ENCODE measurements at places on chromosomes 2 and 18.
A peak's percentile ranks its signal among the peaks of the same experiment; 100 is the strongest.

GRCh38 chr2:118902266-118903028 is 39.5 kb upstream of the MARCO start:
- DNase-seq = no peak

DNA sequence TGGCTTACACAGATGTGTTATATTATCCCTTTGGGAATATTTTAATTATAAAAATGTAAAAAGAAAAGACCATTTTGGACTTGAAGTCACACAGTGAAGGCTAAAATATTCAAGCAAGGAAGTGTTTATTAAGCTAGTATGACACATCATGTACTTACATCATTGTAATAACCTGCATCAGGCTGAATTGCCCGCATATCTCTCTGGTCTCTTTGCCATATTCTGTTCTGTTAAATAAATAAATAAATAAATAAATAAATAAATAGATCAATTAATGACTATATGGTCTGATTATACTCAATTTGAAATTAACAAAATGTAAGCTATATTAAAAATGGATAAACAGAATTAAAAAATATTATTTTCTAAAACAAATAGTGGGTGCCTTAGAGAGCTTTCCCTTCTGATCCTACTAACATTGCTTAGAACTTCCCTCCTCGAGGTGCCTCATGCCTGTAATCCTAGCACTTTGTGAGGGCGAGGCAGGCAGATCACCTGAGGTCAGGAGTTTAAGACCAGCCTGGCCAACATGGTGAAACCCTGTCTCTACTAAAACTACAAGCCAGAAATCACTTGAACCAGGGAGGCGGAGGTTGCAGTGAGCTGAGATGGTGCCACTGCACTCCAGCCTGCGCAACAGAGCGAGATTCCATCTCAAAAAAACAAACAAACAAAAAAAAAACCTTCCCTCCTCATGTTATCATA is 42.0 kb downstream of the WDR33 start:
- DNase-seq = no peak

DNA sequence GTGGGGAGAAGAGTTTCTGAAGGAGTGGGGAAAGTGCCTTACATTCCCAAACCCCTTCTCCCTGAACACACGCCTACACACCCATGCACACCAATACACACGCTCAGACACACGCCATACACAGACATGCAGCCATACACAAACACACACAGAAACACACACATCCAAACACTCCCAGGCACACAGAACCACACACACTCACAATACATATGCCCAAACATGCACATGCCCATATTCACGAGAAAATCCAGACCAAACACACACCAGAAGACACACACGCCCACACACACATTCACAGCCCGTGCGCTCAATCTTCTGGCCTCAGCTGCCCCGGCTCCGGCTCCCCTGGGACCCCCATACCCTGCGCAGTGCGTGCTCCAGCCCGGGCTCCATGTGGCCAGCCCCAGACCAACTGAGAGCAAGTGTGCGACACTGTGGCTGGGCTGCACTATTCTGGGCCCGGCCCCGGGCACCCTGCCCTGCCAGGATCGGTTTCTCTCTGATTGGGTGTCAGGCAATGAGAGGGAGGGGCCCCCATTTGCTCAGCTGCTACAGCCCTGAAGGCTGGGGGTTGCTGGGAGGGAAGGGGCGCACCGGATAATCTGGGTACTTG is at the start of gene PRKAG3:
Gene PRKAG3, minus strand, starts transcription at position 426 of the 613 bp plus-strand sequence.
- DNase-seq = no peak

GRCh38 chr2:204850581-204850980 is 305.3 kb downstream of the PARD3B start:
- DNase-seq = no peak

- DNase-seq = no peak
These were observed 63.6 kb downstream of the VSNL1 start for GRCh38 chr2:17604050-17604449.

- peak; percentile 18 for DNase-seq
These were observed 53.9 kb upstream of the SEC11C start for GRCh38 chr18:59085797-59086196.

Data from non-pigmented ciliary epithelial cell (primary cell).